Activated CD8-positive, alpha-beta memory T cell treated with anti-CD3 and anti-CD28 coated beads for 1 hour (primary cell): ENCODE measurements at places on chromosomes 1 and 21.

DNA sequence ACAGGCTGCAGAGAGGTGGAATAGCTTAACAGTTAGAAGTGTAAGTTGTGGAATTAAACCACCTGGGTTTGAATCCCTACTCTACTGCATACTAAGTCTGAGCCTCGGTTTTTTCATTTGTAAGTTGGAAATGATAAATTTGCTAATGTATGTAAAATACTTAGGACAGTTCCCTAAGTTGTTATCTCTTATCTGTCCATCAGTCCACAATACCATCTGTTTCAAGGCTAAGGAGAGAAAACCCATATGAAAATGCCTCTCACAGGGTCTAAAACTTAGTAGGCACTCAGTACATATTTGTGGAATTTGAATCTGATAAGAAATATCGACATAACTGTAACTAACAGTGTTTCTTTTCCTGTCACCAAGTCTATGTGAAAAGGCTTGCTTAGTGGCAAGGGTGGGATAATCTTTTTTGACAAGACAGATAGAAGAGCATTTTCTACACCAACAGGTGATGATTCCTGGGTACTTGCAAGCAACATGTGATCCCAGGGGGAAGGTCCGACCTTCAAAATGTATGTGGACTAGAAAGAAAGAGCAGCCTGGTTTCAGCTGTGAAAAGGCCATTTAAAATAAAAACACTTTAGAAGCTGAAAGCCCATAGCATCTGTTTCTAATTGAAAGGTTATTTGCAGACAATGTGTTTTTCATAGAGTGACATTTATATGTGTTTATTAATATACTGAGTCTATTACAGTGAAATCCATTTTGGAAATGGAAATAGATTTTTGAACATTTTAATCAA lies 202.9 kb downstream of the HHAT start:
- DNase-seq = no peak

DNA sequence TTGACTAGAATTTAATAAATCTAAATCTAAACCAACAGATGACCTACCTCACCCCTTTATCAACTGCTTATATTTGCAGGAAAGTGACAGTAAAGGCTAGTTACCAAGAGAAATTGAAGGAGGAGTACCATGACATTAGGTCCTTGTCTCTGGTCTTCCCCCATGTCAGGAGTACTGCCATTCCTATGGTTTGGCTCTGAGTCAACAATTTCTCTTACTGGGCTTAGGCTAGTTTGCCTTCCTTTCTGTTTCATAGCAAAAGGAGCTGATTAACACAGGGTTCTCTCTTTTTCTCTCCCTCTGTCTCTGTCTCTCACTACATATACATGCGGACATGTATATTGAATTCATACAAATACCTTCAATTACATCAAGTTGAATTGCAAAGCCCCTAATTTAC lies 579.9 kb downstream of the DPYD start:
- DNase-seq = no peak

GRCh38 chr1:158285756-158286241 lies 3.9 kb upstream of the CD1C start:
- no peak for DNase-seq

DNA sequence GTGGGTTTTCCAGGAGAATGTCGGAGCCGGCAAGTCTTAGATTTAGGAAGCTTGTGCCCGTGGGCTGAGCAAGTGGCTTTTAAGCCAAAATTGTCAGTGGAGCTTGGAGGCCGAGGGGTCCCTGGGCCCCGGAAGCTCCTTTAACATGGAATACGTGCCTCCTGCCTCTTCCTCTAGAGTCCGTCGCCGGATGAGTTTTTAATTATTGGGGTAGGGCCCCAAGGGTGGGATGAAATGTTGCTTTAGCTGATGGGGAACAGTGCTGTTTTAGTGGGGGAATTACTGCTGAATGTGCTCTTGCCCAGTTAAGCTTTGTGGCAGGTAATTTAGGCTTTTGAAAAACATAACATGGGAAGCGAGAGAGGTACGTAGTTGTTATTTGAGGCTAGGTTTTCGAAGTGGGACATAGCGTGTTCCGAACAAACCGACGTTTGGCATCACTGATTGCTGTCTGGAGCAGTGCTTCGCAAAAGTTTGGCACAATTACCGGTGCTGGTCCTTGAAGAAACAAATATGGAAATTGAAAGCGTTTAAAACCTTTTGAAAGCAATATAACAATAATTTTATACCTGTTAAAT lies 786 bp downstream of the RPL5 start:
- DNase-seq = no peak

DNA sequence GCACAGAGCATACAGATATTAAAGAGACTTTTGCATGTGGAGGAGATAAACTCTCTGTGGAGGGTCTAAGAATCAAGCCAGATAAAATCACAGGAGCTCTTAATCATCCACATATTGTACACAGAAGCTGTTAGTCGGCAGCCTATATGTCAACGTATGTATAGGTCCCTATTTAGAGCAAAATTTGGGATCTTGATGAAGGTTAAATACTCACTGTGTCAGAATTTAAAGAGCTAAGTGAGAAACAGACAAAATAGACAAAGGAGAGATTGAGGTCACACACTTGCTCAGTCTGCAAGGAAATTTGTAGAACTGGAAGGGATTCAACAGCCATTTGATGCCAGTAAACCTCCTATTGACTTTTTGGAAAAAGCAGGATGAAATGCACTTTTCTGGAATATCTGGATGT lies 4.1 kb upstream of the IRF2BP2 start:
- DNase-seq = no peak

GRCh38 chr1:4346131-4346530 lies 308.3 kb upstream of the AJAP1 start:
- no peak for DNase-seq

DNA sequence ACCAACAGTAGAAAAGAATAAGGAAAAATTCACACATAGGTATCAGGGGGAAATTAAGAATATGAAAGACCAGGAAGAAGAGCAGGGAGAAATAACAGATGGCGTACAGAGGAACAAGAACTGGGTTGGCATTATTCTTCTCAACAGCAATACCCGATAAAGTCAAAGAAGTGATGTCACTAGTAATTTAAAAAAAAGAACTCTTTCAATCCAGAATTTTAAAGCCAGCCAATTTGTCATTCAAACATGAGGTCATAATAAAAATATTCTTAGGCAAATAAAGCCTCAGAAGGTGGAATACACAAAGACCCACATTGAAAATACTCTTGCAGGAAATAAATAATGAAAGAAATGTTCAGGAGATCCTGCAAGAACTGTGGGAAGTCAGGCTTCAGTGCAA lies 8.8 kb downstream of the NCMAP start:
- DNase-seq = no peak
